ENCODE measurements at places on chromosomes 4 and X. TPM values are rescaled to one million over a fixed set of nuclear protein-coding genes. Genes with fewer than 3 reads are reported as not detected.

DNA sequence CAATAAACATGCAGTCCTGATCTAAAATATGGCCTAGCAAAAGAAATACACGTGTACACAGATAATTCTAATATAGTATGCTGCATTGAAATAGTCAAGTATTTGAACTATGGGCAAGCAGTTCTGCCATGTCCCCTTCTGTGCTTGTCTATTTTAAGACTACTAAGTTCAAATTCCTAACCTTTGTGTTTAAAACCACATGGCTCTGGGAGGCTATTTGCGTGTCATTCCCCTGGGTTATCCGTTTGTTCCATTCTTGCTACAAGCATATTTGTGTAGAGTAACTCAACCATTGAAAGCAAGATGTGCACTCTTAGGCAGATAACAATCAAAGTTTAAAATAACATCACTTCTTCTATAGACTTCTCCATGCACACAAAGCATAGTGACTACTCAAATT, 25.4 kb upstream of the TBC1D1 start:
- no peak for DNase-seq

The F9 gene
- not detected for total RNA-seq

DNA sequence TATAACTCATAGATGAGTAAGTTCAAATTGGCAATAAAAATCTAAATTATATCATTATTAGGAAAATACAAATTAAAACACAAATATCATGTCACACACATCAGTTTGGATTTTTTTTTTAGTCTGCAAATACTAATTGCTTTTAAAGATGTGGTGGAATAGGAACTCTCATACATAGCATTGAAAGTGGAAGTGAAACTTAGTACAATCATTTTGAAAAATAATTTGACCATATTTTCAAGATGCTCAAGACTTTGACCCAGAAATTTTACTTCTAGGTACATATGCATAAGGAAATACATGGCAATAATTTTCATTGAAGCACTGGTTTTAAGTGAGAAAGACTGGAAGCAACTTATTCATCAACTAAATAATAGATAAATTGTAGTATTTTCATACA, 147.5 kb upstream of the SMIM31 start:
- DNase-seq, result no peak

The IL2 gene
- not detected for total RNA-seq

GRCh38 chr4:145779319-145779801, 99.4 kb downstream of the C4orf51 start:
- DNase-seq, result no peak

DNA sequence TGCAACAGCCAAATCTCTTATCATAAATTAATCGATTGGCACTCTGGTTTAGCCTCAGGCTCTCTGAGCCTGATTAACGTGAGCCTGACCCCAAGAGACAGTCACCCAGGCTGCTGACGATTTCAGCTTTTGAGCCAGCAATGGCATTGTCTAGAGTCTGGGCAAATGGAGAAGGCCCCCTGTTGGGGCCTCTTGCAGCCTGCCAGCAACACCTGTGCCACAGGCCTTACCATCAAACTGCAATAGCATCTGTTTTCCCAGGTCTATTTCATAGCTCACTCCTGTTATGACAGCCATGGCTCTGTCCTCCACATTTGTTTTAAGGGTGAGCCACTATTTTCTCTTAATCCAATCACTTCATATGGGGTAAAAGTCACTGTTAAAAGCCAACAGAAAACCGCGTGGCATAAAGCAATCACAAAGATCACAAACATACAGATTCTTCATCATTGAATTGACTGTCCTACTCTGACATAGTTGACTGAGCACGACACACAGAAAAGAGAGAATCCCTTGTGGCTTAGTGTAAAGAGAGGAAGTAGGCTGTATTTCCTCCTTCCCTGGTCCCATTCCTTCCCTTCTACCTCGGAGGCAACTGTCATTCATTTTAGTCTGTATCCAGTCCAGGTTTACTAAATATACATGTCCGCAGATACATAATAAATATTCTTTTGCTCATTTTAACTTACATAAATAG, 47.8 kb downstream of the SLC9A7 start:
- no peak for DNase-seq

DNA sequence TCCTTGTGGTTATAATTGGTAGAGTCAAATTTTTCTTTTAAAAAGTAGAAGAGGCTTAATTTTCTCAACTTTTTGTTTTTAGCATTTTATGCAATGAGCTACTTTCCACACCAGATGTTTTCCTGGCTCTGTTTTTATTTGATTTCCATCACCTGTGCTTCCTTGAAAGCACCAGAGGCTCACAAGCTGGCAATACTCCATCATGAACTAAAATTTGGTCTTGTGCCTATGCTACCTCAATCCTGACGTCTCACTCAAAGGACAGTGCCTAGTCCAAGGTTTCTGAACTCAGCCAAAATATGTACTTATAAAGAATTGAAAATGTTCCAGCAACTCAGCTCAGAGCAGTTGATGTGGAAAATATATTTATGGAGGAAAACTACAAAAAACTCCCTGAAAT, 914.0 kb upstream of the PRKX start:
- no peak for DNase-seq

- no peak for DNase-seq
Measured at GRCh38 chr4:85491527-85491926, 16.6 kb downstream of the ARHGAP24 start.

The CTAG1B gene
- not detected for total RNA-seq

DNA sequence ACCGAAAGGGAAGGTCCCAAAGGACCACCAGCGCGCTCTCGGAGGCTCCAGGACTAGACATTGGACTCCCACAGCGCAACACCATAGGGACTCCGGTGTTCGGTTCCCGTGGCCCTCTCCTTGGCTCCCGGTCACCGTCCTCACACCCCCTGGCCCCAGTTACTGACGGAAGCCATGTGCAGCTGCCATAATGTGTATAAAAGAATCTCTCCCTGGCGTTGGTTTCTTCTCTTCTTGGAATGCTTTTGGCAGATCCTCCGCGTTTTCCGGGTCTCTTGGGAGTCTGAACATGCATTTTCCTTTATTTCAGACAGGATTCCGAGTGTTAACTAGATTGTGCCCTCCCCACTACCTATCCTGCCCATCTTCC, 69.8 kb downstream of the FBXO8 start:
- DNase-seq, result no peak

- DNase-seq, result no peak
Measured at GRCh38 chrX:133741303-133741702, 244.1 kb downstream of the GPC3 start.

GRCh38 chr4:184392748-184393559, 81.4 kb downstream of the IRF2 start:
- DNase-seq, result no peak

- peak; percentile 83 for DNase-seq
Measured at GRCh38 chrX:107718156-107718621, 57.4 kb downstream of the TSC22D3 start.

The SYNPO2 gene
- total RNA-seq, result 1.1 TPM

The GATA1 gene
- total RNA-seq, result not detected

DNA sequence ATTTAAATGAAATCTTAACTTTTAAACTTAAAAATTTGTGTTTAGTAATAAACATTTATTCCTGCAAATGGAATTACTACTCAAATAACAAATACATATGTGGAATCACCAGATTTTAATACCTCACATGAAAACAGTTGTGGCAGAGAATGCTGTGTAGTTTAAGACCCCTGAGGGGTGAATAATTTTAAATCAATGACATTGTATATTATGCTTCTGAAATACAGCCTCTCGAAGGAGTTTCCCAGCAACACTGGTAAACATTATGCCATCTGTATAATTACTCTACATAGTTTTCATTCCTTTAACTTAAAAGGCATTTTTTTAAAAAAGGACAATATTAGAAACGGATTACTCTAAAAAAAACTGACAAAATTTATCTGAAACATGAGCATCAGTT, 2313.3 kb downstream of the ARAP2 start:
- DNase-seq, result no peak

DNA sequence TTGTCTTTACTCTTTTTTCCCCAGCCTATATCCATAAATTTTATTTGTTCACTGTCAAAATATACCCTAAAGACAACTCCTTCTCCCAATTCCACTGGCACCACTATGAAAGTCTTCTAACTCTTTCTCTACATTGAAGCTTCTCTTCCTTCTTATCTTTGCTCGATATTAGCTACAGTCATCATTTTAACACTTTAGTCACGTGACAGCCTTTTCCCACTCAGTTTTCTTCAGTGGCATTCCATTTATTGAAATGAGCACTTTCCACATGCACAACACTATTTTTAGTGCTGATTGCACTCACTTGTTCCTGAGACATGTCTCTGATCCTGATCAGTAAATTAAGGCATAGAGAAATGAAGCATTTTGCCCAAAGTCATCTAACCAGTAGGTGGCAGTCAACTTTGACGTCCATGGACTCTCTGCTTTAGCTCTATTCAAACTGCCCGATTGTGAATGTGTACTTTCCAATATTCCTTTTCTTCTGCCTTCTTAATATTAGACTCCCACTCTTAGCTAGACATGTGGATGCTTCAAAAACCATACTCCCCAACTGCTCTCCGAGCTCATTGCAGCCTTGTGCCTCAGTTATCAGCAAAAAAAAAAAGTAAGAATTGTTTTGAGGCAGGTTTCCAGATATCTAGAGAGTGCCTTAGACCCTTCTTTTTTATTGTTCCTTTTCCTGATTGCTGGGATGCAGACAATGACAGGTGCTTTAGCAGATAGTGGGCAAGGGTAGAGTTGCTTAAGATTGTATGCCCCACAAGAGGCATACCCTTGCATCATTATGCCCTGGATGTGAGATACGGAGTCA, 394.4 kb upstream of the ADGRL3 start:
- no peak for DNase-seq

All from H9 (cell line).